ENCODE measurements at places on chromosomes 6 and 20.

DNA sequence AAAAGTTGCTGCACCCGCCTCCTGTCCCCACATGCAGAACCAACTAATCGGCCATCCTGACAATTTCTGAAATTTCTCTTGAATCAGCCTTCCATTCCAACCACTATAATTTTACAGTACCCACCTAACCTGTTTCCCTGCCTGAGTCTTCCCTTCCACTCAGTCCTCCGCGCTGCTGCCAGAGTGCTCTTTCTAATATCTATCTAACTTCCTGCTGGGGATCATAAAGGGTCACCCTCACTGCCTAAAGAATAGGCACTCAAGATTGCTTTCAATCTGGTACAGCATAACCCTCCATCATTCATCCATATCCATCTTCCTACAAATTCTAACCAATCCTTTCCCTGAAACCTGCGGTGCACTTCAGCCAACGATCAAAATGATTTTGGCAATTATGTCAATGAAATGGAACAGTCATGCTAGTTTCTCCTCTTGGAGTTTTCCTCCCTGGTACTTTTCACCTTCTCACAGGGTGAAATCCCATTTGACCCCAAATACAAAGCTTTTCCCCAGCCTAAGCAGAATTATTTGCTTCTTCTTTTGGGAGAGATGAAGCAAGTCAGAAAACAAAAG is 117.5 kb upstream of the BEND6 start:
- DNase-seq, result no peak

DNA sequence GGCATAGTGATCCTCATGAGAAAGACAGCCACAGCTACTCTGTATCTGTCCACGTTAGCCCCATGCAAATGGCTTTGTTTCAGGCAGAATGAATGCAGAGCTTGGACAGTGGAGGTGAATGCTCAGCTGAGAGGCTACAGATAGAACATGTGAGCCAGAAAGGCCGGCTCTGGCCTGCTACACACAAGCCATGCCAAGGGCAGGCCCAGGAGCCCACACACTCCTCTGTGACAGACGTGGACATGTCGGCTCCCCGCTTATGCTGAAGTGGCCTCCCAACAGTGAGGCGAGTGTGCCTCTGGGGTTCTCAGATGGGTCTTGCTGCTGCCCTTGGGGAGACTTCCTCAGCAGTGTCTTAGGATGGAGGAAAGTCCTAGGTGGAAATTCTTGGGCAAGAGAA is 159.6 kb downstream of the SYNDIG1 start:
- DNase-seq, result no peak

- no peak for DNase-seq
Observed at GRCh38 chr6:162156146-162156545, 571.4 kb downstream of the PRKN start.

DNA sequence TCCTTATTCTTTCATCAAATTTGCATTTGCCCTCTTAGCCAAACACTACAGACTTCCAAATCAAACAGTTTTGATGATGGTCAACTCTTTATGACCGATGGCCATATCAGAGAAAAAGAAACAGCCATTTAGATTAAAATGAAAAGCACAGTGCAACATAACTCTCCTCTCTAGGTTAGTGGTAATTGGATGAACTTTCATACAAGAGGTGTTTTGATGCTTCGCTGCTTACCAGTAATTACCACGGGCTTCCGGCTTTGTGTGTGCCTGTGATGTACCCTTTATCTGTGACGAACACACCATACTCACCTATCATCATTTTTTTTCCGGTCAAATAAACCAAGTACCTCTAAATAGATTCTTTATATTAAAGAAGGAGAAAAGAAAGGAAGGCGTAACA is 181.8 kb downstream of the FOXA2 start:
- DNase-seq, result no peak

GRCh38 chr6:105363100-105363754 is 39.7 kb downstream of the PREP start:
- DNase-seq, result no peak

DNA sequence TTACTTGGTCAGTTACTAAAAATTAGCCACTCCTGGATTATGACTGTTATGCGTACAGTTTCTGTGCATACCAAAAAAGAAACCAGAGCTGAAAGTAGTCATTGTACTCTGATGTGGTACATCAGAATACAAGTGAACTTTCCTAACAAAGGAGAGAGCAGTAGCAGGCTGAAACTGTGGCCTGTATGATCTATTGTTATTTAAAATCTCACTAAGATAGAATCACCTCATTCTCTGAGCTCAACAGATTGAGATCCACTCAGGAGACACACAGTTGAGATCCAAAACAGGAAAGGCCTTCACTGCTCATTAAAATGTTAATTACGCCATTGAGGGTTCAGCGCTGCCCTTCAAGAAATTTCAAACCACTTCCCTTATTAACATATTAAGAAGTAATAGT is 576.4 kb downstream of the LMBRD1 start:
- DNase-seq, result no peak

- no peak for DNase-seq
Observed at GRCh38 chr6:10276660-10277287, 138.1 kb downstream of the TFAP2A start.

DNA sequence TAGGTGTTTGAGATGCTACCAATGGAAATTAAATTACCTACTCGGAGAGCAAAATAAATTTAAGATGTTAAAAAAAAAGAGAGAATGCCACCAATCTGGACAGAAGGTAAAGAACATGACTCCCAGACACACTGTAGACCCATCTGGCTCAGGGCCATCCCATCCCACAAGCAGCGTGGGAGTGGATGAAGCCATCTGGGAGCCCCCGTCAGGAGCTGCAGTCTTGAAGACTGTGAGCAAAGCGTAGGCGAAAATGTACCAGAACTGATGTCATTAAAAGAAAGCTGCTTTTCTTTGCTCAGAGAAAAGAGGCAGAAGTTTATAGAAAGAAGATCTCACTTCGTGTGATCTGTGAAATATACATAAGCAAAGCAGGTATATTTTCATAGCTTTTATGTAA is 815.7 kb downstream of the QKI start:
- DNase-seq, result no peak

DNA sequence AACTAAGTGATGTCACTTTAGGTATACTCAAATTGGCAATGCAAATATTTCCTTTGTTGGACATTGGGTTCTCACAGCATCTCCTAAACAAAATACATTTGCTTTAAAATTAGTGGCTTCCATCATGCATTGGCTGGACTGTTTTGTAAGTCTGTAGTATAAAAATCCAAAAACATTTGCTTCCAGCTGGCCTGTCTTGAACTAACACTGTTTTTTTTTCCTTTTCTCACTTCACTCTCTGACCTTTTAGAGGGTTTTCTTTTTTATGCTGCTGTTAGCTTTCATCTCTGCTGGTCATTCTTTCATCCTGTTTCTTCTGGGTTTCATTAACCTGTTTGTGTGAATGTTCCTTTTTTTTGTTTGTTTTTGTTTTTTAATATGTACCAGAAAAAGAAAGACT is 121.7 kb upstream of the MLIP start:
- no peak for DNase-seq

DNA sequence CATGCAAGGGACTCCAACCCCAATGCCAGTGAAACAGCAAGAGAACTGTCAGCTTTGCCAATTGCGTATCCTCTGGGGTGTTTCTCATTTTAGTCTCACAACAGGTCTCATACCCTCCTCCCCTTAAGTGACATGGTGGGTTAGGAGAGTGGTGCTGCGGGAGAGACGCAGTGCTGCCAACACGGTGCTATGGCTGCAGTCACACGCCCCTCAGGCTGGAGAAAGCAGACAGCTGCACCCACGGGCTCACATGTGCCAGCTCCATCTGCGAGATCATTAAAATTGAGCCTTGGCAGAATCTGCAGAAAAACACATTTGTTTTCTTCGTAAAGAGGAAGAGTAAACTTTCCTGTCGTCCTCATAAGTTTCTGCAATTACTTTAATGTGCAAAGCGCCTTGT is 114.7 kb downstream of the ANKRD60 start:
- no peak for DNase-seq

GRCh38 chr20:43988451-43988850 is 73.8 kb downstream of the TOX2 start:
- no peak for DNase-seq

- DNase-seq, result no peak
Observed at GRCh38 chr6:136396908-136397307, 107.3 kb upstream of the BCLAF1 start.

GRCh38 chr20:61724376-61724775 is 341.3 kb downstream of the TAF4 start:
- no peak for DNase-seq

DNA sequence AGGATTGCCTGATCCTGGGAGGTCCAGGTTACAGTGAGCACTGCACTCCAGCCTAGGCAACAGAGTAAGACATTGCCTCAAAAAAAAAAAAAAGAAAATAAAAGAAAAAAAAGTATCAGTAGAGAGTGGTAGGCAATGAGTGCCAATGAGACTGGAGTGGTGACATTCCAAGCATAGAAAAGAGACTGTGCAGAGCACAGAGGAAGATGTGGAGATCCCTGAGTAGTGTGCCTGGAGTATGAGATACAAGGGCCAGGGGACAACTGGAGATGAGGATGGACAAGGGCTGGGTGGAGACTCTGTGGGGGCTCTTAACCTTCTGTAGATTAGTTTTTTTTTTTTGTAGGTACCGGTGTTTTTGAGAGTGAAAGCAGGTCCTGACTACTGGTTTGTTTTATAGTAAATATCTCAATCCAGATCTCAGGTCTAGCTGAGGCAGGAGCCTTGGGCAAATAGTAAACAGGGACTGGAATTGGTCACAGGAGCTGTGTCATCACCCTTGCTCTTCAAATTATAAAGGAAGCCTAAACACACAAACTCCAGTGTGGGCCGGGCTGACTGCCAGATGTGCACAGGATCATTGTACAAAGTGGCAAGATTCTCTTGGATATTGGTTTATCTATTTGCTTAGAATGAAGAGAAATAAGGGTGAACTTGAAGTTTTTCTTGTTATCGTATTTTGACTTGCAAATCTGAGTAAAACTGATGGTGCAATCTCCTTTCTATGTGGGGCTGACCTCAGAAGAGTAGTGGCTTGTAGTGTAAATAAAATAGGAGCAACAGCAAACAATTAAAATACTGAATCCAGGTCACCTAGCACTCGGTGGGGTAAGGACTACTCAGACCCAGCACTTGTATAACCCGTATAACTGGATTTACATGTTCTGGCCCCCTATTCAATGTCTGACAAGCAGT is 144.9 kb downstream of the SOX4 start:
- DNase-seq, result no peak

DNA sequence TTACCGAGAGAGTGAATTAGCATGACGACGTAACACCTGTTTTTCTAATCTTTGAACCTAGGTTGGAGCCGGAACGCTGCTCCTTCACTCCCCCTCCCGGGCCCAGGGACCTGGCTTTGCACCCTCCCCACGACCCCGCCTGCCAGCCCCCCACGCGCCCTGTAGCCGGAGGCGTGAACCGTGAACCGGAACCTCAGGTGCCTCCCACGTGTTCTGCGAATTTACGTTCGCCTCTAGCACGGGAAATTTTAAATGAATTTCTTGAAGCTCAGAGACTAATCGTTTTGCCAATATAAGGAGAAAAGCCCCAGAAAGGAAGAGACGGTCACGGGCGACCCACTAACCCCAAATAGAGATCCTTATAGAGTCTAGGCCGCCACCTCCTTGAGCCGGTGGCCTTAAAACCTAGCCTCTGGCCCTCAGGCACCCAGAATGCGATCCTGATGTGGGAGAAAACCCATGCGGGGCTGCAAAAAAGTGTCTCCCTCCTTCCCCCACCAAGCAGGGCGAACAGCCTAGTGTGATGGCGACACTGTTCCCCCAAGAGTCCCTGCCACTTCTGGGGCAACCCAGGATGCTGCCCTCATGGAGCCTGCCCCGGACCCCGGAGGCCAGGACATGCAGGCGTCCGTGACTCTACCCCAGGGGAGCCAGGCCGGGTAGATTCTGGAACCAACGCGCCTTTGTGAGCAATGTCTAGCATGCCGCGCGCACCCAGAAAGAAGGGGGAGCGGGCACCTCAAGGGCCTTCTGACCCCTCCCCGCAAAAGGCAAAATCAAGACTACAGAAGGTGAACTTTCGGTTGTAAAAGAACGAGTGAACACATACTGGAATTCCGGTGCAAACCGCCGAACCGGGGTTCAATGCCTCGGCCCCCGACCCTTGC is 2.7 kb upstream of the SIM1 start:
- no peak for DNase-seq
